ENCODE measurements at places on chromosomes 12 and 14.

DNA sequence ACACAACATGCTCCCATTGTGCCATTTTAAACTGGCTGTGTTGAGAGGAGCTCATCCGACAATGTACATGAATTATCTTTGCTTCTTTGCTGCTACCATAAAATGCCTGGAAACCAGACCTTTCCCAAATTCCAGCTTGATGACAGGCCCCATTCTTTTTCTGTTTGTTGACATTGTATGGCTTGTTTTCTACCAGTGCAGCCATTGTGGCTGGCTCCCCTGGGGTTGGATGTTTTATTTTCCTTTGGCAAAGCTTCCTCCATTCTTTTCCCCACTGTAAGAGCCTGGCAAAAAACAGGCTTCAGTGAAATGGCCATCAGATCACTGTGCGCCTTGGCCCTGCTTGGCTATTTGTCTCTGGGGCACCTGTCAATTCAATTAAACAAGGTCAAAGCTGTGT lies 532.5 kb downstream of the VRK1 start:
- DNase-seq: no peak

DNA sequence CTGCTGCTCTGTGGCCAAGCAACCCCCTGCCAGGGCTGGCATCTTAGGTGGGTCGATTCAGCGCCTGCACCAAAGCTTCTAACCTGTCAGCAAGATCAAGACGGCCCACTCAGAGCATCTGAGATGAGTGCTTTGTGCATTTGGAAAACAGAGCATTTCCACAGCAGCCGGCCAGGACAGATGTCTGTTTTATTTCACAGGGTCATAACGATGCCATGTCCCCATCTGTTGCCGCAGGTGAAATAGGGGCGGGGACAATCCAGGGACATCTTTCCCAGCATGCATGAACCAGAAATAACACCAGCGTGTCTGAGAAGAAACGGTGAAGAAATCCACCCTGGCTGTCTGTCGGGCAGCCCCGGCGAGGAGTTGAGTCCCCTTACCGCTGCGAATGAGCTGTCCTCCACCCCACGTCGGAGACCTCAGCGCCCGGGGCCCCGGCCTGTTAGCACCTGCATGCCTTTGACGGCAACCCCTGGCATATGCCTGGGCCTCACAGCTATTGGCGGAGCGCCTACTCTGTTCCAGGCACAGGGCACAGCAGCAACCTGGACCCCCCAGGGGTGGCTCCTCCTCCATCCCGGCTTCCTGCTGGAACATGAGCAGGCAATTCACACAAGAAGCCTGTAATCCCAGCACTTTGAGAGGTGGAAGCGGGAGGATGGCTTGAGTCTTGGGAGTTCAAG lies 30.6 kb upstream of the ULK1 start:
- DNase-seq: no peak

GRCh38 chr12:102913453-102914226 lies 3.4 kb downstream of the PAH start:
- DNase-seq: no peak

- DNase-seq: no peak
These were observed 11.7 kb upstream of the NFKBIA start for GRCh38 chr14:35416108-35416750.

DNA sequence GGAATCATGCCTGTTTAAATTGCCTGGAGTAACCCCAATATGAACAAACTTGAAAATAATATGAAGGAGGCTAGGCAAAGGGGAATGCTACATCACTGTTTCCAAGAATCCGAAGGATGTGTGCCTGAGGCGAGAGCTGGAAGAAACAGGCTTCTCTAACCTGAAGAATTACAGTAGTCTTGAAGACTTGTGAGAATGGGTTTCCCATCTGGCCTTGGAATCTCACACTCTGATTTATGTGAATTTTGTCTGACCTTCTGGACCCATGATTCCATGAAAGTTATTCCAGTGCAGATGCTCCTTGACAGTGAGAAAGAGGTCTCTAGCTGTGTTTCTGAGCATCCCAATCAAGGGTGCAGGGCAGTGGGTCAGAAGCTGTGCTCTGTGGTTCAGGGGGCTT lies 122.1 kb upstream of the PARP11 start:
- no peak for DNase-seq

DNA sequence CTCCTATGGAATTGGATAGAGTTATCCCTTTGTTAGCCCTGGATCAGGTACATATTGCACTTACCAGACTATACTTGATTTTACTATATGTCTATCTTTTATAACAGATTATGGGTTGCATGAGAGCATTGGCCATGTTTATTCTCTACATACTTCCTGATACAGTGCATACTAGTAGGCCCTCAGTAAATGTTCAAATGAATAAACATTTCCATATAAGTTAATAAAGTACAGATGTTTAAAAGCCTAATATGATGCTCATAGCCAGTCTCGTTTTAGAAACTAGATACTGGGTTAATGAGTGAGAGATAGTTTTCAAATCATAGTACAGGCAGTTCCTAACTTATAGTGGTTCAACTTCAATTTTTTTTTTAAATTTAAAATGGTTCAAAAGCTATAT lies 39.5 kb upstream of the TOMM20L start:
- DNase-seq: no peak

GRCh38 chr14:71232506-71232905 lies 325.2 kb downstream of the PCNX1 start:
- no peak for DNase-seq

GRCh38 chr12:132453361-132454192 lies 36.4 kb upstream of the FBRSL1 start:
- peak; percentile 12 for DNase-seq

DNA sequence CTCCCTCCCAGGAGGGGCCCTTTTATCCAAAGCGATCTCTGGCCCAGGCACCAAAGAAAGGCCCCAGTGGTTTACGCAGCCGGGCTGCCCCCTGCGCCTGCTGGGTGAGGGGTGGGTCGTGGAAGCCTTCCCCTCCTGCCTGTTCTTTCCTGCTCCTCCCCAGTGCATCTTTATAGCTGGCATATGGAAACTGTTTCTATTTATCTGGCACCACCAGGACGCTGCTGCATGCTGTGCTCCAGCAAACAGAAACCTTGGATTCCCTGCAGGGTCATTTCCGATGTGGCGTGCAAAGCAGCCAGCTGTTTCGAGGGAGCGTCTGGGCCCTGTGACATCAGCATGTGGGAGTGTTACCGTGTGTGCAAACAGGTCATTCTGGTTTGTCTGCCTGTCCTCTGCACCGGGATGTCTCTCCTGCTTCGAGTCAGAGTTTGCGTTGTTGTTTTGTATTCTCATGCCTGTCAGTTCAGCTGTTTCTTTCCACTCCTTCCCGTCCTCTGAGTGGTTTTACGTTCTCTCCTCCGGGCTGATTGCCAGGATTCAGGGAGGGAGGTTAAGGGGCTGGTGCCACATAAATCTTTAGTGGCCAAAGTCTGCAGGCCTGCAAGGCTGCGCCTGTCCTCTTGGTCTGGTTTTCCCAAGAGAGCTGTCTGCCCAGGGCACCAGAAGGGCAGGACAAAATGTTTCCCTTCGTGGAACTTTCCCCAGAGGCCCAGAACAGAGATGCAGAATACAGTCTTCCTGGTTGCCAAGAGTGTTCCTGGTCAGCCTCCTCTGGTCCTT lies 24.6 kb downstream of the TPCN1 start:
- no peak for DNase-seq

GRCh38 chr14:59086241-59086882 lies 102.1 kb upstream of the DAAM1 start:
- DNase-seq: no peak

DNA sequence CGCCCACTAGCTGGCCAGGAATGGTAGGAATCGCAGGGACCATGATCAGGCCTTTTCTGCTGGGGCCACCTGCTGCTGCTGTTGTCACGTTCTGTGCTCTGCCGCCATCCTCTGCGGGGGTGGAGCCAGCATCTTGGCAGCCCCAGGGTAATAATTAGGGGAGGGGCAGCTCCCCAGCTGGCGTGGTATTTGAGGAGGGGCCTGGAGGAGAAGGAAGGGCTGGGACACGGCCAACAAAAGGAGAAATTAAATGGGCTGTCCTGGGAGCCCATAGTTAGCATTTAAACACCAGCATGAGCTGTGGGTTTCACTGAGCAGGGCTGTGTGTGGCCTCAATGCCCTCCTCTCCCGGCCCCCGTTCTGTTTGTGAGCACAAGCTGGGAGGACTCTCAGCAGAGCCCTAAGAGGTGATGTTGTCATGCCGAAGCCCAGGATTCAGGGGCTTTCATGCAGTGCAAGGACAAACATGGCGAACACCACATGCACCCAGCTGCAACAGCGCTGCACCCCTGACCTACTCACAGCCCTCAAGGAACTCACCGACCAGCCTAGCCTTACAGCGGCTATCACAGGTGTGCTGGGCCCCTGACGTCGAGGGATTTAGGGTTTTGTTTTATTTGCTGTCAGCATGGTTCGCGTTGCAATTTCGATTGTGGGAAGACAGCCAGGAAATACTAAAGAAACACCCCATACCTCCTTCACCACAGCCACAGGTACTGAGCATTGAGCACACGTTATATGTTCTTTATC lies 324.3 kb downstream of the CACNA1C start:
- no peak for DNase-seq

DNA sequence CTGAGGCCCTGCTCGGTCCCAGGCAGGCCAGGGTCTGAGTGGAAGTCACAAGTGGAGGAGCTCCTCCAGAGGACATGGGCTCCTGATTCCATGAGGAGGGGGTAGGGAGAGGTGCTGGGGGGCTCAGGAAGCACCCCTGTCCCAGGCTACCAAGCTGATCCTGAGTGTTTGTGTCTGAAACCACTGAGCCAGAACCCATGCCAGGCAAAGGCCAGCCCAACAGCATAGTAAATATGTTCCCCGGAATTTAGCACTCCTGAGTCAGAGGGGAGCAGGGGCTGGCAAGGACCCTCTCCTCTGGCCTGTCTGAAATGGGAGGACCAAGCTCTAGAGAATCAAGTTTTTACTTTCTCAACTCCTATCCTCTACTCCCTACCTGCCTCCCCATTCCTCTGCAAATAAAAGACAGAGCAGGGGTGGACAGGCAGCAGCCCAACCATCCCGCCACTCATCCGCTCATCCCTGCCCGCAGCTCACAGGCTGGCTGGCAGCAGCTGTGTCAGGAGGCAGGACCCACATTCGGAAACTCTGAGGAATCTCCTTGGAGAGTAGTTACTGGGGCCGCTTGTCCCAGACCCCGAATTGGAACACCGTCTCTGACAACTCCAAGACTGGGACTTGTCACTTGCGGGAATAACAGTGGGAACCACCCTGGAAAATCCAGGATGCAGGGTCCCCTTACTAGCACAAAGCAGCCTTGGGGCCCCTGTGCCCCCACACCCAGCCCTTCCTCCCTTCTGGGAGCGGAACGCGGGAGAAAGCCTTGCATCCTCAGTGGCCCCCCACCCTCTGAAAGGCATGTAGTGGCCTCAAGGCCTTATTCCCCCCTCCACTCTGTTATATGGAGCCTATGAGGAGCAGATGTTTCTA lies 102.5 kb downstream of the ZFP36L1 start:
- no peak for DNase-seq

DNA sequence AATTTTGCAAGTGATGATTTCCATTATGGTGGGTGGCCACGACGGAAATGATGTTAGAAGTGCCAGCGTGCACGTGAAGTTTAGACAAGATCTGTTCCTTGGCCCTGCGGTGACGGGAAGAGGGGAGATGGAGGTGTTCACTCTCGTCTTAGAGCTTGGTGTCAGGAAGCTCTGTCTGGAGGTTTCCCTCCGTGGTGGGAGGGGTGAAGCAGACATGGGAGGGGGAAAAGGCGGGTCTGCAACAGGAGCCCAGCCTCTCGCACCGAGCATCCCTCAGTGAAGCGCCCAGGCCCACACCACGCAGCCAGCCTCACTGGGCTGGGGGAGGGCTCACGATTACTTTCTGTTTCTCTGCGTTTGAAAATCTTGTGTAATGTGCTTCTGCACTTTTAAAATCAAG lies 26.3 kb downstream of the EML1 start:
- DNase-seq: no peak

DNA sequence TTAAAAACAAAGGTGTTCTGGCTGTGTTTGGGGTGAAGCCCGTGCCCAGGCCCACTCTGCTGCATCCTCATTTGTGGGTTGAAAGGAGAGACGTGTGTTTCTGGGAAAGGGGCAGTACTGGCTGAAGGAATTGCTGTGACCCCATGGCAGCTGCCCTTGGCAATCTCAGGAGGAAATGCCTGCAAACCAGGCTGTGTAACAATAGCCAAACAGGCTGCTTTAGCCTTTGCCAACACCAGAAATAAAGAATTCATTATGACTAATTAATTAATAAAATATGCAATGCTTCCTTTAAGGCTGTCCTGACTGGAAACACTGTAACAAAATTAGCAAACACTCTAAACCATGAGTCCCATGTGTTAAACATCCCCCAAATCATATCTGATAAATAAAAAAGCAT lies 53.0 kb upstream of the KRR1 start:
- no peak for DNase-seq

- DNase-seq: no peak
These were observed 335.6 kb downstream of the TMEM121 start for GRCh38 chr14:105861985-105862465.

GRCh38 chr12:125329239-125330102 lies 264.2 kb downstream of the AACS start:
- no peak for DNase-seq

DNA sequence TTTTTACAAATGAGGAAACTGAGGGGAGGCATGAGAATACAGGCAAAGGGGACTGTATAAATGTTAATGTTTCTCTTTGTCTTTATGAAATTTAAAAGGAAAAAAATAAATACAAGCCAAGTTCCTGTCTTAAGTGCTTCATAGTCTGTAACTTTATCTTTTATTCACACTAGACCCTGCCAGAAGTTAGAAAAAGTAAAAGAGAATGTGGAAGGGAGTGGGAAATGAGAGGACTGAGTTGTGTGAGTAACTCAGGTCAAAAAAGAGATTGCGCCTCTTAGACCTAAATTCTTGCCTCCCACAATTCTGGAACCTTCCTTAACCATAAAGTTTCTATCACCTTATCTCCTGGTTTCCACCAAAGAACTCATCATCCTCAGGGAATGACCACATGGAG lies 141.1 kb downstream of the KICS2 start:
- DNase-seq: no peak

DNA sequence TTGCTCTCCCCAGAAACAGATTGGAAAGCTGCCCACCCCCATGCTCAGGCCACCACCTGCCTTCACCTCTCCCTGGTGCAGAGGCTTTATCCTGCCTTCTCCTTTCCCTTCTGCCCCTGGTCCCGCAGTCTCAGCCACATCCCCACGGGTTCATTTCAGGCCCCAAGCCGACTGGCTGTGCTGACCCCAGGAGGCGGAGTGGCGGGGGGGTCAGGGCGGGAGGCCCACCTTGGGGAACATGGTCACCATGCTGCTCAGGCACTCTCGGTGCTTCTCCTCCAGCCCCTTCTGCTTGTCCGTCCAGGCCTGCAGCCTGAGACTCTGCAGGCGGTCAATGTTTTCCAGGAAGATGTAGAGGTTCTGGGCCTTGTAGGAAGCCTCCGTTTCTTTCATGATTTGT lies 6.9 kb downstream of the FAM186B start:
- no peak for DNase-seq

GRCh38 chr14:79443602-79444001 lies 767.7 kb downstream of the DIO2 start:
- DNase-seq: no peak
